ENCODE measurements at places on chromosomes 3 and 15. TPM values are rescaled to one million over a fixed set of nuclear protein-coding genes. Genes with fewer than 3 reads are reported as not detected.

Gene GORASP1
- total RNA-seq, result 20.4 TPM

Gene FBXL2
- 53.8 TPM for total RNA-seq

Gene DAZL
- total RNA-seq, result not detected

Gene GOLGA6A
- total RNA-seq, result under 0.01 TPM

Gene GOLGA6B
- total RNA-seq, result not detected

DNA sequence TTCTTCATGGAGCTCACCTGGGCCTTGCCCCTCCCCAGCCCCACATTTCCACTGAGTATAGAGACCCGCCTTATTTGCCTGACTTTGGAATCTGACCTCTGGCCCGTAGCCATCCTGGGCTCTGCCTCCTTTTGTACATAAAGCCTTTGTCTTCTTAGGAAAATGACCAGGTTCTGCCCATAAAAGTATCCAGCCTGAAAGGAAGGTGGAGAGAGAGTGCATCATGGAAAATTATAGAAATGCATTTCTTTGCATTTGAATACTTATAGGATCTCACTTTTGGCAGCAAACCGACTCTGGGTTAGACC lies 3.6 kb upstream of the SH2D7 start:
- DNase-seq, result no peak

- DNase-seq, result no peak
Measured at GRCh38 chr3:114318295-114318694, 24.5 kb downstream of the TIGIT start.

- DNase-seq, result no peak
Measured at GRCh38 chr3:138206196-138206595, 19.1 kb downstream of the ARMC8 start.

- no peak for DNase-seq
Measured at GRCh38 chr3:20563251-20563650, 377.2 kb upstream of the SGO1 start.

GRCh38 chr3:16917980-16918682 lies 33.4 kb downstream of the PLCL2 start:
- DNase-seq, result no peak

DNA sequence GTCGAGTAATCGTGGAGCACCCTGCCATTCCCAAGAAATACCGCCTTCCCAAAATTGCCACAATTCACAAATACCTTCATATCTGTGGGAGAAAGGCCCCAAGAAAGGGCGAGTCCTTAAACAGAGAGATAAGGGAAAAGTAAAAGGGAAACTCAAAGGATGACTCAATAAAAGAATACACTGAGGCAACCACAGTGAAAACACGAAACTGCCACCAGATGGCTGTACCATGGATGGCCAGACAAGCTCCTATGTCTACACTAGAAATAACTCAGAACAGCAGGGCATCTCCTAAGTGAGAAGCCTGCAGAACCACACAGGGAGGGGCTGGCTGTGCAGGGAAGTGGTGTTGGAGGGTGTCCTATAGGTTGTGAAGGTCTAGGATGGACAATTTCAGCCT lies 25.0 kb downstream of the SRGAP3 start:
- no peak for DNase-seq

GRCh38 chr15:74235962-74236361 lies at the start of gene CCDC33:
TSS of gene CCDC33 (plus strand) at chr15:74236326. CDS start at chr15:74236720, 394 bp downstream.
- DNase-seq, result no peak

- DNase-seq, result peak; percentile 41
Measured at GRCh38 chr15:52783929-52784798, 6.0 kb downstream of the ONECUT1 start.

DNA sequence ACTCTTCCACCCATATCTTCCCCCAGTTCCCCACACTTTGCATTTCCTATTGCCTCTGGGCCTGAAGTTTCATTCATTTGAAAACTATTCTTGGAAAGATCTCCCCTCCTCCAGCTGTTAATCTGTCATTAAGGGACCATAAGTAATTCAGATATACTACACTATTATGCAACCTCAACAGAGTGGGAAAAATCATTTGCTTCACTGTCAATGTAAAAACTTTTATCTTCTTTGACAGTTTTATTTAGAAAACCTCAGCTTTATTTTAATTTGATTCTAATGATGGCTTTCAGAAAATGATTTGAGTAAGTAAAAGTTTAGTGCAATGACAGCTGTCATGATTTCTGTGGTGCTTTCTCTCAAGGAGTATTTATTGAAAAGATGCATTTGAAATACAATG lies 435.3 kb upstream of the KCNMB2 start:
- no peak for DNase-seq

GRCh38 chr3:184571750-184572377 lies 10.3 kb downstream of the EPHB3 start:
- DNase-seq, result no peak

DNA sequence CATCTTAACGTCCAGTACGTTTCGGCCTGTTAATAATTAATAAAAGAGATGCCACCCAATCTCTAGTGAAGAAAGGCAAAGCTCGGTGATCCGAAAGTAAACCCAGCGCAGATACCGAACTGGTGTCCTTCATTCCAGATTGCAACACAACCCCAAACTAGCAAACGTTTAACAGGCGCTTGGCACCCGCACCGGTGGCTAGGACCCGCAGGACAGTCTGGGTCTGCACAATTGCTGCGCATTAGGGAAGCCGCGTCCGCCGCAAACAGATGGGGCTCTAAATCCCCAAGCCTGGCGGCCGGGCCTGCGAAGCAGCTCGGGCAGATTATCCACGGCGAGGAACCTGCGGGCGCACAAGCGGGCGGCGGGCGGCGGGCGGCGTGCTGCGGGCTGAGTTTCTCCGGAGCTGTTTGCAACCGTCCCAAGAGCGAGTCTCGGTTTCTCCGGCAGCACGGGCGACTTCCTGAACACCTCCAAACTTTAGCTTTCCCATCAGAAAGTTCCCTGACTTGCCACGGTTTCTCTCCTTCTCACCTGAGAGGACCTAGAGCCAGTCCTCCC lies 112.1 kb upstream of the ICE2 start:
- DNase-seq, result peak; percentile 23

DNA sequence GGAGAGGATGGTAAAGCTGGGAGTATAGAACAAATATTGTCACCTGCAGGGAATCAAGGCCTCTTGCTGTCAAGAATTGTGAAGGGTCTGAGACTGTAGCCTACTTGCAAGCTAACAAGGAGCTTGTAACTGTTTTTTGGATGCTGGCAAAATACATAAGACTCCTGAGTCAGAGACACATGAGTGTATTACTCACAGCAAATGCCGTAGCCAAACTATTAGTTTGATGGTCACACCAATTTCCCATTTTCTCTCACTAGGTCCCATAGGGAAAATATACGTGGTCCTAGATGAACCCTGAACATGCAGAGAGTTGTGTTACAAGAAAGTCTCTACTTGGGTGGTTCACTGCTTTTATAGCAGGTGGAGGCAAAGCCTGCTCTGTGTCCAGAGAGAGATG lies 44.7 kb upstream of the LIPC start:
- no peak for DNase-seq

DNA sequence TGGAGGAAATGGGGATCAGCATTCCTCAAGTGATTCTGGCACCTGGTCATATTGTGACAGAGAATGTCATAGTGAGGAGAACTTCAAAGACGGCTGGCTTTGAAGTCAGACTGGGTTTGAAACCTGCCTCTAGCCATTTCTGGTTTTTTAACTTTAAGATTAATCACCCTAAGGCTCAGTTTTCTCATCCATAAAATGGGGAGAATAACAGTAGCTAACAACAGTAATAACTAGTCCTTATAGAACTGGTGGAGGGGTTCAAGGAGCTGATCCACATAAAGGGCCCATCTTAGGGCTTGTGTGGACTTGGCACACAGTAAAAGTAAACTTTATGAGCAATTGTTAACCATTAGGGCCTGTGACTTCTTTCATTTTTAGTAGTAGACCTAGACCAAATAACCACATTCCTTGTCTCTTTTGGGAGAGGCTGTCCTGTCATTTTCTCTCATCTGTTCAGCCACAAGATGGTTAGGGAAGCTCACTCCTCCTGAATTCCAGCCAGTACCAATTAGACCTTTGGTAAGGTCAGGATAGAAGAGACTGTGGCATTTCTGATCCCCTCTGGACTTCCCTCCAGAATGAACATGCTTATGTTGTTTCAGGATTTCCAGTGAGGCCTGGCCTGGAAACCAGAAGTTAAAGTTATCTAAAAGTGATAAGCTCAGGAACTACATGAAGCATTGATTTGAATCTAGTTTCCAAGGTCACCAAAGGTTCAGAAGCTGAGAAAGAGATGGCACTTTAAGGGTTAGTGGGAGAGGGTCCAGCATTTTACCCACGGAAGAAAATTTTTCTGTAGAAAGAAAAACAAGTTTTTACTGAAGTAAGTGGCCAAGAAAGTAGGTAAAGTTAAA lies 159.3 kb upstream of the DPH6 start:
- no peak for DNase-seq

DNA sequence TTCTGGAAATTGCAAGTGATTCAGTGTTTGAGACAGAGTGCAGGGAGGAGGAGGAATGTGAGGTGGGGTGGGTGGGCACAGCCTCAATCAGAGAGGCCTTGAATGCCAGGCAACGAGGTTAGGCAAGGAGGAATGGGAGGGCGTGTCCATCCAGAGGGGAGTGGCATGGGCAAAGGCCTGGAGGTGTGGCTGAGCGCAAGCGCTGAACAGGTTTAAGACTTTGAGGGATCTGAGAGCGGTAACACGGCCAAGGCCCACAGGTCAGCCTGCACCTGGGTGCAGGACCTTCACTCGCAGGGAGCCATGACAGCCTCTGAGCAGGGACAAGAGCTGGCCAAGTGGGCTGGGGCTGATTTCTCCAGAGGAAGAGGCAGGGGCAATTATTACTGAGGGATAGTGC lies 125.9 kb downstream of the TPRA1 start:
- no peak for DNase-seq

DNA sequence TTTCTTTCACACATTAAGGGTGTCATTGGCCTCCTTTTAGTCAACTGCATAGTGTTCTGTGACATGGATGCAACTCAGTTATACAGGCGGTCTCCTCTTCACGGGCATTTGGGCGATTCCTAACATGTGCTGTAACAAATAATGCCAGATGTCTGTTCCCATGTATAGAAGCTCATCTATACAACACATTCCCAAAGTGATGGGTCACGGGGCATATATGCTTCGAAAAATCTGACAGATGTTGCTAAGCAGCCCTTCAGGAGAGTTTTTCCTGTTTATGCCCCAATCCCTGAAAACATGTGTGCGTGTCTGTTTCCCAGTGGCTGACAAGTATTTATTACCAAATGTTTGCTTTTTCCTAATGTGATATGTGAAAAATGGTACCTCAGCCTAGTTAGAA lies 25.8 kb downstream of the LRRK1 start:
- DNase-seq, result no peak

- no peak for DNase-seq
Measured at GRCh38 chr3:138338811-138339210, 9.2 kb upstream of the NME9 start.

- DNase-seq, result no peak
Measured at GRCh38 chr15:28114721-28115622, 15.9 kb upstream of the OCA2 start.

- no peak for DNase-seq
Measured at GRCh38 chr15:41161336-41161735, 45.3 kb upstream of the INO80 start.

GRCh38 chr3:194933465-194933864 lies 247.8 kb downstream of the FAM43A start:
- DNase-seq, result no peak

- DNase-seq, result no peak
Measured at GRCh38 chr15:82699726-82700125, 9.9 kb downstream of the AP3B2 start.

GRCh38 chr15:47206358-47206978 lies 510.8 kb upstream of the SEMA6D start:
- no peak for DNase-seq

- no peak for DNase-seq
Measured at GRCh38 chr15:61613729-61614128, 384.6 kb upstream of the RORA start.

- no peak for DNase-seq
Measured at GRCh38 chr3:119548341-119548740, 11.1 kb downstream of the CD80 start.

DNA sequence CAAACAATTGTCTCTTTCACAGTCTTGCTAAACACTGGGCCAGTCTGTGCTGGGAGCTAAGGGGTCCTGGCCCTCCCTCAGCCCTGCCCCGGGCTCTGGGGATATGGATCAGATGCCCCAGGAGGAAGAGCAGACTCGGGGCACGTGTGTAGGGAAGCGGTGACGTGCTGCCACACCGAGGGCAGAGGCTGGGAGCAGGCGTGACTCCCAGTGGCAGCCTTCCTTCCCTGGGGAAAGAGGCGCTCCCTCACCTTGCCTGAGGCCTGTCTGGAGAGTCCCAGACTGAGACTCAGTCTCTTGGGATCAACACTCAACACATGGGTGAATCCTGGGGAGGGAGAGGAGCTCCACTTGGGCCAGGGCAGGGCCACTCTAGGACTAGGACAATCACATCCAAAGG lies 54.1 kb upstream of the GRIP2 start:
- no peak for DNase-seq
